ENCODE measurements at places on chromosomes 7 and 10.

- DNase-seq: no peak
These were observed 29.5 kb upstream of the FBXW4 start for GRCh38 chr10:101724446-101724845.

DNA sequence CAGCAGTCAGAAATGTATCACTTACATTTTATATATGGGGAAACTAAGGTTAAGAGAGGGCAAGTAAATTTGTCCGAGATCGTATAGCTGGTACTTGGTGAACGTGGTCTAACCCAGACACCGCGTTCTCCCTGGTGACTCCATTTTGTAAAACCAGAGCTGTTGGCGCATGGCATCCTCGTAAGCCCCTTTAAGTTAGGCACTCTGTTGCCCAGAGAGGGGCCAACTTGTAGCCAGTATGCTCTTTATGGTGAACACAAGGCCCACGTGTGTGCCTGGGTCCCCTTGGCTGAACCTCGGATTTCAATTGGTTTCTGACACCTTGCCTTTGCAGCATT lies 39.7 kb upstream of the ZNF518A start:
- no peak for DNase-seq

DNA sequence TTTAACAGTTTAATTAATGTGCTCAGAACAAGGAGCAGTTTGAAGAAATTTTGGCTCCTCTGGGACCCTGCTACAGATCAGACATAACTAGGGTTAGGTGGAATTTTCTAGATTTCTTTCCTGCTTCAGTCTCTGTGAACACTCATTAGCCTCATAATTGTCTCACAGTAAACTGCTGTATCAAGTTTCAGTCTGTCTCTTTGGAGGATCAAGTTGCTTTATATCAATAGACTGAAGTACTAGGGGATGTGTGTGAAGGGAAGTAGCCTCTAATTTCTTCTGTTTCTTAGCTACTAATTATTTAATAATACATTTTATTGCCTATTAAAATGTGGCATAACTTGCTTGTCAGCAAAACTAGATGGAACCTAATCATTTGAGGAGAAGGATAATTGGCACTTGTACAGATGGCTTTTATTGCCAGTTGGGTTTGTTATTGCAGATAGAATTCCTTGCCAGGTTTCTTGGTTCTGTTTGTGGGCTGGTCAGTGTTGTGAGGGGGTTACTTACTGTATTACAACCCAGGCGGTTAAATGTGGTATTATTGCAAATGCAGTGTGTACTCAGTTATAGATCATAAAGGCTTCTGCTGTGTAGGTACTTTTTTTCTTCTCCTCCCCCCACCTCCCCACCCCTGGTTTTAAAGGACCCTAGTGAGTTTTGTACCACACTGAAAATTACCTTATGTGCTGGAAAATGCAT lies 758.0 kb downstream of the AUTS2 start:
- DNase-seq: no peak

DNA sequence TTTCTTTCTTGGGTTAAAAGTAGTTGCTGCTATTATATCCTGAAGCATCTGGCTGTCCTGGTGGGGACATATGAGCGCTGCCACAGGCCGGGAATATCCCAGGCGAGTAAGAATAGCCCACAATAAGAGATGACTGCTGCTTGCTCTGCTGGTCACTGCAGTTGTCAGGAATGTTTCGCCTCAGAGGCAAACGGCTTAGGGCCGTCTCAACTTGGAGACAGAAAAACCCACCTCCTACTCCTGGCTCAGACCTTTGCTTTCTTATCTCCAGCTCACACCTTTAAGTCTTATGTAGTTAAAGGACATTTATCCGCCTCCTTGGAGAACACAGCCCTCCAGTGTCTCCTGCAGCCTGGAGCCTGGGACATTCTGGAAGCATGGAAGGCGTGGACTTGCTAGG lies at the start of gene GJD4:
GJD4 (plus strand) TSS at position 151 of the 400 bp plus-strand sequence; CDS start at position 378, 227 bp downstream.
- no peak for DNase-seq

- DNase-seq: no peak
These were observed 64.9 kb upstream of the C1QL3 start for GRCh38 chr10:16586358-16587138.

- DNase-seq: no peak
These were observed 565.2 kb downstream of the KCNMA1 start for GRCh38 chr10:77072361-77072835.

DNA sequence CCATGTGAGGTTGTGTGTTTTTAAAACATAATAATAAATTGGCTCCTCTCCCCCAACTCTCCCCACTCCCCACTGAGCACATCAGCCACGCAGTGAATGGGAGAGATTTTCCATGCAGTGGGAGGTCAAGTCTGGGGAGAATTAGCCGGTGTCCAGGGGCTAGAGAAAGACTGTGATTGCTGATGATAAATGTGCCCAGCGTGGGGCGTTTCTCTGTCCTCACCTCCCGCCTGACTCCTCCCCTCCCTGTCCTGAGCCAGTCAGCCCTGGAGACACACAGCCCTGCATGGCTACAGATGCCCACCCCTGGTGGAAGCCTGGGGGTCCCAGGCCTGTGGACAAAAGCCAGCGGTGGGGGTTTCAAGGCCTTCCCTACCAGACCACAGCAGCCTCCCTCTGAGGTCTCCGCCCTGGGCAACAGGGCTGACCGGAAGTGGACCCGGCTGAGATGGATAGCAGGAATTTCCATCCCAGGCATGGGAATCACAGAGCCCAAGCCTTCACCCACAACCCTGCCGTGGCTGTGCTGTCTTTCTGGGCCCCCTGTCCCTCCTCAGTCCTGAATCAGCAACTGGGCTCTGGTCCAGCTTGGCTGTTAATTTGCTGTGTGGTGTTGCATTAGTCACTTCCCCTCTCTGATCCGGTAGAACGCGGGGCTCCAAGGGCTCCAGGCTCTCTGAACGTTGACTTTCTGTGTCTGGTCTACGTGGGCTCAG lies 46.8 kb upstream of the SLC29A3 start:
- no peak for DNase-seq

GRCh38 chr7:92656121-92656520 lies 65.9 kb upstream of the FAM133B start:
- DNase-seq: no peak

DNA sequence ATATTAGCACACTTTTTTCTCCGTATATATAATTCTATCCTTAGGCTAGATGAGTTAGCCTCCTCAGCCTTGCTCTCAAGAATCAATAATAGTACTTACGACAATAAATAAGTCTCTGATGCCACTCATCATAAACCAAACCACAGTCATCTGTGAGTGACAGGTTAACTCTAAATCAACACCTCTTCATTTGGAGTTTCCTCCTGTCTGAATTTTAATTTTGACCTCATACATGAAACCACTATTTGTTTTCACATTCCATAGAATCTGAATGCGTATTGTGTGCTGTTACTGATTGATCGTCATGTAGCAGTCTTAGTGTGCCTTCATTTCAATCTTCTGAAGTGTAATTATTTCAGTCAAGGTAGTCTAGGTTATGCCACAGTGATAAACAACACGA lies 85.8 kb downstream of the HGF start:
- DNase-seq: no peak

DNA sequence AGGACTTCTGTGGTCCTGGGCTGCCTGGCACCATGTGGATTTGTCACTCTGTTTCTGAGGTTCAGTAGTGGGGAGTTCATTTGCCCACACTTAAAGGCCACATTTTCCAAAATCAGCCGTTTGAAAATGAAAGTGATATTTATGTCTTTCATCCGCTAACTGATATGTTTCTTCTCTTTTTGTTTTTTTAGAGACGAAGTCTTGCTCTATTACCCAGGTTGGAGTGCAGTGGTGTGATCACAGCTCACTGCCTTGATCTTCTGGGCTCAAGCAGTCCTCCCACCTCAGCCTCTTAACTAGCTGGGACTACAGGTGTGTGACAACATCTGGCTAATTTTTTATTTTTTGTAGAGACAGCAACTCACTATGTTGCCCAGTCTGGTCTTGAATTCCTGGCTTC lies 58.6 kb downstream of the EBLN1 start:
- no peak for DNase-seq

DNA sequence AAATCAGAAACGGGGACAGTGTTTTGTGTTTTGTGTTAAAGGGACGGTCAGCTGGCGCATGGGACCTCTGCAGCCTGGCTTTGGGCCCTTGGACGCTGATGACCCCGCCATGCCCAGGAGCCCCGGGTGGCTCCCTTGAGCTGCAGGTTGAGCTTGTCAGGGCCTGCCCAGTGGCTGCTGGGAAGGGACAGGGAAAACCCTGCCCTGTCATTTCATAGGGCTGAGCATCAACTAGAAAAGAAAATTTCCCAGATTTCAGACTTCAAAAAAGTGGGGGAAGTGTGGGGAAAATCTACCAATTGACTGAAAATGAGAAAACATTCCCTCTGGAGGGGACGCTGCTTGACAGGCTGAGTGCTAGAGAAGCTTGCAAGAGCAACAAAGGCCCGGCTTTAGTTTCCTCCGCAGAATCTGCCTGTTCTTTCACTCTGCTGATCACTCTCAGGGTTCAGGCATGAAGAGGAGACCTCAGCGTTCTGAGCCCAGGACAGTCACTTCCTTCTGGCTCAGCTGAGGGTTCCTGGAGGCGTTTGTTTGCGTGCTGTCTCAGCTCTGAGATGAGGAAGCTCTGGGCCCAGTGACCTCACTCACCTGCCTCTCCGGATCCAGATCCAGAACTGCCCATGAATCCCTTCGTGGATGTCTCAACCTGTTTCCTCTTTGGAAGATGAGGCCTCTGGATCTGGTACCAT lies 18.6 kb upstream of the DNAJB6 start:
- DNase-seq: no peak

DNA sequence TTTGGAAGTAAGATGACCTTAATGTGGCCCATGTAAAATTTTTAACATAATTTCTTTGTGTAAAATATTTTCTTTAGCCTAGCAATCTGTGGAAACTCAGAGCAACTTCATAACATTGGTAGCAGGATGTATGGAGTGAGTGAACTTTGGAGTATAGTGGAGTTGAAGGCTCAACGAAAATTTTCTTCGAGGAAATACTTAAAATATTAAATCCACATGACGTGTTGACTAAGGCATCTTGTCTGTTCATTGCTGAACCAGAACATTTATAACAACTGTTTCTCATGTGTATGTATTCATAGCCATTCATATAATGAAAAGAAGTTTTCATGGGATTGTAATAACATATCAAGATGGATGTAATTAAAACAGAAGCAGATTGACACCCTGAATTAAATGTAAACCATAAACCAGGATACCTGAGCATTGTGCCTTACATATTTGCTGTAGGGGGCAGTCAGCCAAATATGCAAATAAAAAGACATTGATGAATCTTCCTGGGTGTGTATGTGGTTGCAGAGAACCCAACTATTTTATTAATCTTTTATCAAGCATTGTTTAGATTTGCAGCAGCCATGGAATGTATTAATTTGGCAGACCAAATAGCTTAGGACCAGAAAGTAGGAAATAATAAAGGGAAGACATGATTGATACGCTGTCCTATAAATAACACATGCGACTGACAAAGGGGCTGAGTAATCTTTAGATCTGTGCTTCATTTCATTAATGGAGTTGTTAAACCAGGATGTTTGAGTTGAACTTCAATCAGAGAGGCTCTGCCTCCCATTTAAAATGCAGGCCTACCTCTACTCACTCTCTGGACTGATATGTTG lies 11.5 kb downstream of the AUTS2 start:
- DNase-seq: no peak

GRCh38 chr10:28463676-28464395 lies 69.1 kb upstream of the WAC start:
- no peak for DNase-seq

DNA sequence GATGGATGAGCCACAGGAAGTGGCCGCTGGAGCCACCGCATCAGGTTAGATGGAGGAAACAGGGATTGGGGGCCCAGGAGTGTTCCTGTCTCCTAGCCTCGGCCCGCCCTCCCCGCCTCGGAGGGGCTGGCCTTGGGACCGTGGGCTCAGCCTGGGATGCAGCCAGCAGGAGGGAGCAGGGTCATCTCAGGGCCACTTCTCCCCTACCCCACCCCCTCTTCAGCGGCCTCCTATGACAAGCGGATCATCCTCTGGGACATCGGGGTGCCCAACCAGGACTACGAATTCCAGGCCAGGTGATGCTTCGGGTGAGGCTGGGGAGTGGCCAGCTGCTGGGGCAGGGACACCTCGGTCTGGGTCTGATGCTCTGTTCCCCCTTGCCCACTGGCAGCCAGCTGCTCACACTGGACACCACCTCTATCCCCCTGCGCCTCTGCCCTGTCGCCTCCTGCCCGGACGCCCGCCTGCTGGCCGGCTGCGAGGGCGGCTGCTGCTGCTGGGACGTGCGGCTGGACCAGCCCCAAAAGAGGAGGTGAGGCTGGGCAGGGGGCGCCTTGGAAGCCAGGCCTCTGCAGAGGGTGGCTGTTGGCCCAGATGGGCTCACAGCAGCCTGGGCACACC lies 4.7 kb downstream of the LRWD1 start:
- no peak for DNase-seq

GRCh38 chr7:19520392-19520791 lies 188.4 kb downstream of the POLR1F start:
- no peak for DNase-seq

GRCh38 chr7:96794063-96794462 lies 84.4 kb upstream of the SEM1 start:
- no peak for DNase-seq

DNA sequence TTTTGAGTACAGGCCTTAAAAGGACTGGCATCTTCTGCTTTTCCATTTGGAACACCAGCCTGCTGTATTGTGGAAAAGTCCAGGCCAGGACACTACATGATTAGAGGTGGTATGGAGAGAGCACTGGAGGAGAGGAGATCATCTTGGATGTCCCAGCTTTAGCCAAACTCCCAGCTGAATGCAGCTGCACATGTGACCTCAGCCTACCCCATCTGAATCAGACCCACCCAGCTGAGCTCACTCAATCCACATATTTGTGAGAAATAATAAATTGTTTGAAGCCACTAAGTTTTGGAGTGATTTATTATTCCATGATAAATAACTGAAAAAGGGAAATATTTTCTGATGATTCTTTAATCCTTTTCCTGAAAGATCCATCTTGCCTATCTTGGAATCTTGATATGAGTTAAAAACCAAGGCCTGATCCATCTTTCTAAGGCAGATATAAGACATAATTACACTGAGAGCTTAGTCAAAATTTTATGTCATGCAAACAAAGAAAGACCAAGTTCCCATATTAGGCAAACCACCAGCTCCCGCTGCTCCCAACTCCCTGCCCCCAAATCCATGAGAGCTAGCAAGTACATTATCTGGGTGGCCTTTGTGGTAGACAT lies 55.1 kb upstream of the TRIL start:
- no peak for DNase-seq

GRCh38 chr7:46450425-46450824 lies 529.4 kb upstream of the IGFBP3 start:
- no peak for DNase-seq

- DNase-seq: peak; percentile 69
These were observed 13.5 kb downstream of the KCNH2 start for GRCh38 chr7:150964593-150965111.

- no peak for DNase-seq
These were observed 132.8 kb downstream of the ZEB1 start for GRCh38 chr10:31451766-31452165.

- no peak for DNase-seq
These were observed 62.4 kb upstream of the EMX2 start for GRCh38 chr10:117480097-117480496.

DNA sequence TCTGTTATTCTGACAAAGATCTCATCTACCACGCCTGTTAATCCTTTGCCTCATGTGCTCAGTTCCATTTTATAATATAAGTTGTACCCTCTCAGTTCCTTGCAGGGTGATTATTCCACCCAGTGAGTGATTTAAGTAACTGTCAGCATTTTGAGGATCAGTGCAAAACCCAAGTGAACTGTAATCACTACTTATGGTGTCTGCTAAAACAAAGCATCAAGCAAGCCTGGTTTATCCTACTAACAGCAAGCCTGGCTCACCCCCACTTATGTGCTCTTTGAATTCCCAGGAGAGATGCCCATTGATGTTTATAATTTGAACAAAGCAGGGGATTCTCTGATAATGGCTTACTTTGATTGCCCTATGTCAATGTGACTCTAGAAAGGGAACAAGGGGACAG lies 186.8 kb upstream of the LRGUK start:
- DNase-seq: no peak
